ENCODE measurements at places on chromosomes 11 and 22.

DNA sequence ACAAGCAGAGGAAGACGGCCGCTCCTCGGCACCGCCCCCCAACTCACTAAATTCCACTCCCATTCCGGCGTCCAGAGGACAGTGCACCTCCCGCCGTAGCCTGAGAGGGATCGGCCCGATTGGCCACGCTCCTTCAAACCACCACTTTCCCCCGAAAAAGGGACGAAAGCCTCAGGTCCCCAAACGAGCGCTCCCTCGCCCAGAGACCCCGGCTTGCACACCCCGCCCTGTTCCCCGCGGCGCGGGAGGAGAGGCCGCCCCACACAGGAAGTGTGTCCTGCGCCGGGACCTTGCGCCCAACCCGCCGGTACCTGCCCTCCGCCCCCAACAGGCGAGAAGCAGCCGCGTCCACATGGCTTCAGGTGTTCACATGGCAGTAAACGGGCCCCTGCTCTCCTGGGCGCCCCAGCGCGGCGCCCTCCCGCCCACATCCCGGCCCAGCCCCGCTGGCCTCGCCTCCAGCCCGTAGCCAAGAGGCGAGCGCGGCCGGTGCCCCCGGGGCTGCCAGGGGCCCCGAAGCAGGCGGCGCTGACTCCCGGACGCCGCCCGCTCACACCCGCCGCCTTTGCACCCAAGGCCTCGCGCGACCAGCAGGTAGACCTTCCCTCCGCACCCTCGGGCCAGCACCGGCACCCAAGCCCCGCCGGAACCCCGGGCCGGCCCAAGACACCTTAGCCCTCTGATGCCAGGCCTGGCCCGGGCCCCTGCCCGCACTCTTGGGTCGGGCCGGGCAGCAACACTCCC is 849 bp downstream of the TCF20 start:
- peak; percentile 41 for DNase-seq

DNA sequence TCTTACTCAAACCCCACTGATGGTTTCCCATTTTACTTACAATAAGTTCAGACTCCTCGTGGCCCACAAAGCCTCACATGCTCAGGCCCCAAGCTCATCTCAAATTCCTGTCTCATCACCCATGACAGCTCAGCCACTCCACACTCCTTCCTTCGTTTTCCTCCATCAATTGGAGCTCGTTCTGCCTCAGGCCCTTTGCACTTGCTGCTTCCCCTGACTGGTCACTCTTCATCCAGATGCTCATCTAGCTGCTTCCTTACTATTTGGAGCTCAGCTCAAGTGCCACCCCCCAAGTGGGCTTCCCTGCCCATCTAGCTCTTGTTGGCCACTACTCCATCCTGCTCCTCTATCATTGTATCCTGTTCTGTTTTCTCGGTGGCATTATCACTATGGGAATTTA is 46.8 kb upstream of the LRRC32 start:
- no peak for DNase-seq

DNA sequence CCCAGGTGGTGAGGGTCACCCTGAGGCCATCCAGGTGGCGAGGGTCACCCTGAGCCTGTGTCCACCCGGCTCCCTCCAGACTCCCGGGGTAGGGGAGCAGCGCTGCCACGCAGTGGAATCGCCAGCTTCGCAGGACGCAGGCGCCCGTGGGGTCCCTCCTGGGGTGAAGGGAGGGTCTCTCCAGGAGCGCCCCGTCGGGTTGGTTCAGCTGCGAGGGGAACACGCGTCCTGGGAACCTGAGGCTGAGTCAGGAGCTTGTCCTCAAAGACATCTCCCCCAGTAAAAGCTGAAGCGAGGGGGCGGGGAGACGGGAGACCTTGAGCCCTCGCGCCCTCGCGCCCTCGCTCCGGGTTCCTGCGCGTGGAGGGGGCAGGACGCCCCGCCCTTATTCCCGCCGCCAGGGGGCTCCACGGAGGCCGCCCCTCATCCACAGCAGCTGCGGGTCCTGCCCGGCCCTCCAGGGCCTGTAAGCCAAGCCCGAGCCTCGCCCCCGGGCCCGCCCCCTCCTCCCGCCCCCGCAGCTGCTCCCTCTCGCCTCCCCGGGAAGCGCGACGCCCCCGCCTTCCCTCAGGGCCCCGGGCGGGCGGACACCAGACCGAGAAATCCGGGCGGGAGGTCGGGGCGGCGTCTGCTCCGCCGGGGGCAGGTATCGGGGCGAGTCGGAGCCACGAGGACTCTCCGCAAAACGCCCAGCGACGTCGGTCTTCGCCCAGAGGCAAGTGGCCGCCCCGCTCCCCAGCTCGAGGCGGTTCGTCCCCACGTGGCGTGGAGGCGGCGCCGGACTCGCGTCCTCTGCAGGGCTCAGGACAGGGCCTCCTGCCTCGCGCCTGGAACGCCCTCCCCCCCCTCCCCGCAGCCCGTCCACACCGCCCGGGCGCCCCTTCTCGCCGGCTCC is 22.8 kb downstream of the PIM3 start:
- DNase-seq = peak; percentile 76

- no peak for DNase-seq
Observed at GRCh38 chr11:93194673-93195291, 3.0 kb downstream of the SLC36A4 start.

DNA sequence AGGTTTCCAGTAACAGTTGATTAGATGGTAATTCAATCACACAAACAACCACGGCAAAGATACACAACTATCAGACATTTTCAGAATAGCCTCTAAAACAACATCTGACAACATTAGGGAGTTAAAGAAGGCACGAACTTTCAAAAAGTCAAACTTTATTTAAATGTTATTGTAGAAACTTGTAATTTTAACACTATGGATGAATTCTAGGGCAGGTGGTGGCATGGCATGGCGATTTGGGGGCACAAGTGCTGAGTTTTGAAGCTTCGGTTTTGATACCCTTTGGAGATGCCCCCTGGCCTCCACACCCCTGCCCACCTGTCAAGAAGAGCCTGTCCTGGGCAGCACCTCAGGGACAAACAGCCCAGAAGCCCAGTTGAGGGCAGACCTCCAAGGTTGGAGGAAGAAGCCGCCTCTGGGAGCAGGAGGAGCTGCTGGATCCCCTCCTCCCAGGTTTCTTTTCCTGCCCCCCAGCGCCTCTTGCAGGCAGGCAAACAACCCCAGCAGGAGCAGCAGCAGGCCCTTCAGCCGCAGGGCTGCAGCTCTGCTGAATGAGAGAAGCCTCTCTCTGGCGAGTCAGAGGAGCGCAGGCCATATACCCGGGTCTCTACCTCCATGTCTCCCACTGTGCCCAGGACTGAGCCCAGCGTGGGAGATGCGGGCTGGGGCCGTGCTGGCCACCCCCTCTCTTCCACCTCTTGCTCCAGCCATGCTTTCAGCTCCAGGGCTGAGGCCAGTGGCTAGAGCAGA is 102.1 kb upstream of the IGLL5 start:
- no peak for DNase-seq

DNA sequence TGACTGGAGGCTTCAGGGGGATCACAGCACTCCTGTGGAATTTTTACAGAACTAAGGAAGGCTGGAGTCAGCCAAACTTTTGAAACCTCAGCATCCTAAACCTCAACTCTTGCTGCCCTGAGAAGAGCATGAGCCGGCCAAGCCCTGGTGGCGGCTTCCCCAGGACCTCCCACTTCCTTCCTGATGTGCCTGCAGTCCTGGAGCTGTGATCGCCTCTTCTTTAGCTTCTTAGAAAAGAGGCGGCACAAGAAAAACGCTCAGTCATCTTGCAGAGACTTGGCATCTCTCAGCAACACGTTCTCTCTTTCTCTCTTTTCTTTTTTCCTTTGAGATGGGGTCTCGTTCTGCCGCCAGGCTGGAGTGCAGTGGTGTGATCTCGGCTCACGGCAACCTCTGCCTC is 40.4 kb upstream of the AMPD3 start:
- peak; percentile 88 for DNase-seq

DNA sequence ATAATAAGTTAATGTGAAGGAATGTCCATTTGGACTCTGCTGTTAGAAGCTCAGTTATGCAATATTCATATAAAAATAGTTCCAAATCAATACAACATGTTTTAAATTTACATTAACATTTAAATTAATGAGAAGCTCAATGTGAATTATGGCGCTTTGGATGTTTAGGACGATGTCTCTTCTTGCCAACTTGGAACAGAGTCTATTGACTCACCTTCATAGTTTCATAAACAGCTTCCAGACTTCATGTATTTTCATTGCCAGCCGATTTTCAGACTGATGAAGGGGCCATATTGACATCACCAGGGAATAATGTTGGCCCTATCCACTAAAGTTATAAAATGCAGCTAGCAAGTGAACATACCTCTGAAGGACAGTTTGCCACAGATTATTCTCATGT is 1136.2 kb downstream of the LRRC4C start:
- no peak for DNase-seq

DNA sequence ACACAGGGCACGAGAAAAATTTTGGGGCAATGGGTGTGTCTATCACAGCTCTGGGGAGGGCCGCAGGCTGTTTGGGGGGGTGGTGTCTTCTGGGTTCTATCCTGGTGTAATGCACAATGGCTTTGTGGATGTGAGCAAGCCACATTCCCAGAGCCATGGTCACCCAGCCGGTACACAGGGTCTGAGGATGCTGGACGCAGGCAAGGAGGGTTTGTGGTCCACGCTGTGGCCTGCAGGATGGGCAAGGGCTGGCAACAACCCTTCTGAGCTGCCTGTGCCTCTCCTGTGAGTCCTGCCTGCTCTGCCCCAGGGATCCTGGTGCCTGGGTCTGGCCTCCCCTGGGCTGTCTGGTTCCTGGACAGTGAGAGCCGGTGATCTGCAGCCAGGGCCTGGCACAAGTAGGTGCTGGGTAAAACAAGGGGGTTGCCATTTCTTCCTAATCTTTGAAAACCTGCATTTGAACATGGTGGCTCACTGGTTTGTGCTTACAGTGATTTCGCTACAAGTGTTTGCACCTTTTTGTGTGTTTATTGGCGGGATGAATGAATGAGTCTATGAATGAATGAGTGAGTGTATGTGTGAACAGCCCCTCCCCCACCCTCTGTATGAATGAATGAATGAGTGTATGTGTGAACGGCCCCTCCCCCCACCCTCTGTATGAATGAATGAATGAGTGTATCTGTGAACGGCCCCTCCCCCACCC is 4.4 kb upstream of the MRPL23 start:
- DNase-seq = no peak

DNA sequence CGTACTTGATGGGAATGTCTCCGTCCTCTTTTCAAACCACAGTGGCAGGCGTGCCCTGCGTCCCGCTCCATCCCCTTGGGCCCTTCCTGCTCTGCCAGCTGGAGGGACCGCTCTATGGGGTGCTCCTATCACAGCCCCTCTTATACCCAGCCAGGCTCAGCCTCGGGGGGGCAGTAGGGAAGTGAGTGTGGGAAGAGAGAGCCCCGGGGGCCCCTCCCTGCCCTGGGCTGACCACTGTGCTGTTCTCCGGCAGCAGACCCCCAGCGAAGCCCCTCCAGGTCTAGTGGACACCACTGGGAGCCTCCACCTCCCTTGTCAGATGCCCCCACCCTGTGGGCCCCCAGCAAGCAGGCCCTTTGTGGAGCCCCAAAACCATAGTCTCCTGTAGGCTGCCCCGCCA is 572.5 kb downstream of the BRD1 start:
- DNase-seq = no peak

GRCh38 chr22:35150183-35151107 is 84.5 kb downstream of the ISX start:
- peak; percentile 54 for DNase-seq

DNA sequence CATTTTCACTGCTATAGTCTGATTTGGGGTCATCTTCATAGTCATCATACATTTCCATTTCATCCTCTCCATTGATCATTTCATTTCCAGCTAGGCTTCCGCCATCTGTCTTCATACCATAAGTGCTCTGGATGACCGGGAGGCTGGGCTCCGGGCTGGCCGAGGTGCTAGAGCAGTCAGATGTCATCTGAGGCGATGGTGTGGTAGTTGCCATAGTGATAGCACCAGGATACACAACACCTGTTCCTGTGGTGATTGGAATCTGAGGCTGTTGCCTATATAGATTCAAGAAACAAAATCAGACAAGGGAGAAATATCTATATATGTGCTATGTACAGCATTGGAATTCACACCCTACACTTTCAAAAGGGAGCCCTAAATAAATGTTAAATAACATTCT is 383.5 kb downstream of the SOX6 start:
- no peak for DNase-seq

DNA sequence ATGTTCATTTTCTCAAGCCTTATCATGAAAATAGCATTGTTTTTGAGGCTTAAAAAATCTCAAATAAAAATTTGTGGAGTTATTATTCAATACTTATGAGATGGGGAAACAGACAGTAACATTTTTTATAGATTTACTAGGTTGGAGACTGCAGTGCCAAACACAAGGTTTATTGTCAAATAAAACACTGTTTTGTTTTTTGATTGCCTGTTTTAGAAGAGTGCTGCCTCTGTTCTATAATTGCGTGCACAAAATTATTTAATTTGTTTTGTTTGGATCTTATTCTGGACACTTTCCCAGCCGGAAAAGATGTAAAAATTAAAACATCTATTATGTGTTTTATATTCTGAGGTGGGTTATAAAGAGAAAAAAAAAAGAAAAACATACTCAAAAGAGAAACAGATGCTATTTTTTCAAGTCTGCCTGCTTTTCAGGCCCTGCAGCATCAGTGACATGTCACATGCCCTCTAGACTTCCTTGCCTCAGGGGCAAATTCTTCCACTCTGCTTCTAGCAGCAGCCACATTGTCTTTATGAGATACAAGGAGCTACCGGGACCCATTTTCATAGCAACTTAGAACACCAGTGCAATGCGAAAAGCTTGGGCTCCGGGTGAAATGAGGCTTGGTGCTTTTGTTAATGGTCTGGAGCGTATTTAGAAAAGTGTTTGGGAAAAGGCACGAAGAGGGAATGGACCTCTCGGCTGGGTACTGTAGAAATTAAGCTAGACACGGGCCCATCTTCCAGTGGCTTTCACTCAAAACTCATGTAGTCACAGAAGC is 77.5 kb downstream of the EFCAB6 start:
- no peak for DNase-seq

GRCh38 chr11:118167253-118167652 is 9.2 kb downstream of the SCN2B start:
- no peak for DNase-seq

DNA sequence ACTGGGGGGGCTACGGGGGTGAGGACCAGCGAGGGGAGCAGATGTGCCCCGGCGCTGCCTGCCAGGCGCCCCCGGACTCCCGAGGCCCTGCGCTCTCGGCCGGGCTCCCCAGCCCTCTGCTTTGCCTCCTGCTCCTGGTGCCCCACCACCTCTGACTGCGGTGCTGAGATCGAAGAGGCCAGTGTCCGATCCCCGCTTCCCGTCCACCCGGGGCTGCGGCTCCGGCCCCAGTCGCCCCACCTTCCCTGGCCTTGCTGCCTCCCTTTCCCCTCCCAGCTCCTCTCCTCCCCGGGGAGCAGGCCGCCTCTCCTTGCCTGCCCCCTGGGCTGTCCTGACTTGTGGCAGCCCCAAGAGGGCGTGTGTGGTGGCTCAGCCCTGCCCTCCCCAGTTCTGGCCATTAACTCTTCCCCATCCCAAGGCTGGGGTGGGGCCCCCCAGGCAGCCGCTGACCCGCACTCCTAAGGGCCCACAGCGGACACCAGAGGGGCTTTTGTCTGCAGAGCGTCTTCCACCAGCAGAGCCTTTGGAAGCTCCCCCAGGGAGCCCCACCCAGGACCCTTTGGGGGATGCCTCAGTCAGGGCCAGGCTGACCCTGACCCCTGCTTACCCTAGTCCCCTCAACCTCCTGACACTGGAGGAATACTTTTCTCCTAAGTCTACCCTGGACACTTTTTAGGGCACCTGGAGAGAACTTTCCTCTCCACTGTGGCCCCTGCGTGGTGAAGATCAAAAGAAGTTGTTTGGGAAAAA is 16.6 kb downstream of the RTN4RL2 start:
- peak; percentile 48 for DNase-seq
